NCI-H2107 (cell line): ENCODE measurements at places on chromosomes 2 and 18.

- no peak for DNase-seq
Observed at GRCh38 chr2:81163583-81163982, 859.0 kb upstream of the LRRTM1 start.

DNA sequence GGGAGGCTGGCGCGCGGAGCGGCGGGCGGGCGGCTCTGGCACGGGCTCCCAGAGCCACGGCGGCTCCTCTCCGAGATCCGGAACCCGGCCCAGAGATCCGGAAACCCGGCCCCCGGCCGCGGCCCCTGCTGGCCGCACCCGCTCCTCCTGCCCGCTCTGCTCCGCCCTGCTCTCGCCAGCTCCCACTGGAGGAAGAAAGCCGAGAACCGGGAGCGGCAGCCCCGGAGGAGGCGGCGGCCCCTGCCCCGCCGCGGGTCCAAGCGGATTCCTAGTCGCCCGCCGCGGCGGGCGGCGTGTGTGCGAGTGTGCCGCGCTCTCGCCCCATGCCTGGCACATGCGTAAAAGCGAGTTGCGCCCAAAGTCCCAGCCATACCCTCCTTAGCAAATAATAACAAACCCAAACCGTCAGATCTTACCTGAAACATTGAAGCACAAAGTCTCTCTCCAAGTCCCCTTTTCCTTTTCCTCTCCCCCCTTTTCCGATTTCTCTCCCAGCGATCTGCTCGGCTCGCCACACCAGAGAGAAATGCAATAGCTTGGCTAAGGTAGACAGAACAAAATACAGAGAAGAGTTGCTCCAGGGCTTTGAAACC lies 108.7 kb upstream of the KCTD1 start:
- DNase-seq = no peak

GRCh38 chr18:76230791-76231190 lies 264.3 kb downstream of the ZNF516 start:
- no peak for DNase-seq

- no peak for DNase-seq
Observed at GRCh38 chr2:65062843-65063825, 6.9 kb downstream of the CEP68 start.

GRCh38 chr18:33831424-33831823 lies 253.4 kb downstream of the ASXL3 start:
- no peak for DNase-seq

DNA sequence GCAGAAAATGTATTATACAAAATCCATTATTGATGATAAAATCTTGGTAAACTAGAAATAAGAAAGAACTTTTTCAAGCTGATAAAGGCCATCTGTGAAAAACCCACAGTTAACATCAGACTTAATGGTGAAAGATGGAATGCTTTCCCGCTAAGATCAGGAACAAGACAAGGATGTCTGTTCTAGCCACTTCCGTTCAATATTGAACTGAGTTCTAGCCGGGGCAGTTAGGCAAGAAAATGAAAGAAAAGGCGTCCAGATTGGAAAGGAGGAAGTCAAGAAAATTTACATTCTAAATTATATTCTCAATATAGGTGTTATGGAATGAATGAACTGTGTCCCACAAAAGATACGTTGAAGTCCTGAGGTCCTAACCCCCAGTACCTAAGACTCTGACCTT lies 39.1 kb upstream of the DTNB start:
- DNase-seq = no peak

DNA sequence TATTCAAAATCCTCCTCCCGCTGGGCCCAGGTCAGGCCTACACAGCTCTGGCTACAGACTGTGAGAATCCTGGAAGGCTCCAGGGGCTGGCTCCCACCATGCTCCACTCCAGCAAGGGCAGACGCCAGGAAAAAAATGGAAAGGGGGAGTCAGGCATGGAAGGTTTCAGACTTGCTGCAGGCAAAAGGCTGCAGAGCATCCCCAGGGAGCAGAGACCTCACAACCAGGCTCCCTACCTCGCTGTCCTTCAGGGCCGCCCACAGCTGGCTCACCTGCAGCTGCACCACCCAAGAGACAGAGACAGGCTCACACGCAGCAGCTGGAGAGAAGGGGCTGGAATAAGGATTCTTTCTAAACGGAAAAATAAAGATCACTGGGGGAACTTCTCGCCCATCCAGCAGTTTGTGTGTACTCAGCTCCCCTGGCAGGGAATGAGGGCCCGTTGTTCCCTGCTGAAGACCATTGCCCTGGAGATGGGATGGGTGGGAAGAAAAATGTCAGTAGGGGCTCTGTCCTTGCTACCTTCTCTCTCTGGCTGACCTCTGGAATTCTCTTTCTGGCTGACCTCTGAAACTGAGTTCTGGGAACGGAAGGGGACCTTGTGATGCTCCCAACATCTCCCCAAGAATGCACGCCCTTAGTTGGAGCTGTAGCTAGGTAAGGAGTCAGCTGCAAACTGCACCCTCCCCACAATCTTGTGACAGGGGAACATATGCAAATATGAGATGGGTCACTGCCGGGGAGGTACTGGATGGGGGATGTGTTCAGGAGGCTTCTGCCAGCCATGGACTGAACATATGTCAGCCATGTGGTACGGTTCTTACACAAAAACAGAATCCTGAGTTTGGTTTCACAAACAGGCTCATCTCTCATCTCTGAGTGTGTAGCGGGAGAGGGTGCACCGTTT lies 34.5 kb downstream of the BCL2 start:
- no peak for DNase-seq

GRCh38 chr2:73111073-73112025 lies 1.4 kb downstream of the RAB11FIP5 start:
- DNase-seq = no peak

- no peak for DNase-seq
Observed at GRCh38 chr18:3451989-3452749, 2.2 kb downstream of the TGIF1 start.

- no peak for DNase-seq
Observed at GRCh38 chr18:76824145-76824676, 1.9 kb downstream of the ZNF236 start.

DNA sequence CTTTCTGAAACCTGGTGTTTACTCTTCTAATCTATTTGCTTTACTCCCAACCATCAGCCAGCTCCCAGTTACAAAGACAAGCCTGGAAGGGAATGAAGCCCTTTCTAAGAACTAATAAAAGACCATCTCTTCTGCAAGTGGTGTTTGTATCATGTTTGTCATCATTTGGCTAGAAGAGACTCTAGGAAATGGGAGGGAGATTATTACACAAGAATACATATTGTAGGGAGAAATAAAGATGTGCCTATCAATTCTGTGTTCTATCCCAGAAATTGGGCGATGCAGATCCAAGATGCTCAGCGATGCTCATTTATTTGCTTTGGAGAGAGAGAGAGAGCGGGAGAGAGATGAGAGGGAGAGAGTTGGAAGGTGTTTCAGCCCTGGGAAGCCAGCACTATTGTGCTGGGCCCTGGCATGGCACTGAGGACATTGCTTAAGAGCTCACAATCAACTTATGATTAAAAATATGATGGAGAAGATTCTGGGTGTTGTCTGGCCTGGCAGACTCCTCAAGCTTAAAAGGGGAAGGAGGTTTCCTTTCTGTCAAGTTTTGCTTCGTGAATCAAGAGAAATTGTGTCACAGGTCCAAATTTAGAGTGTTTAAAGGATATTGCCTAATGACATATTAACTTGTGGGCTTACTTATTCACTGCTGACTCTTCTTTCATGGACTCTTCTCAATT lies 41.8 kb upstream of the AFF3 start:
- no peak for DNase-seq

GRCh38 chr18:37242091-37242490 lies 323.5 kb downstream of the CELF4 start:
- DNase-seq = no peak

DNA sequence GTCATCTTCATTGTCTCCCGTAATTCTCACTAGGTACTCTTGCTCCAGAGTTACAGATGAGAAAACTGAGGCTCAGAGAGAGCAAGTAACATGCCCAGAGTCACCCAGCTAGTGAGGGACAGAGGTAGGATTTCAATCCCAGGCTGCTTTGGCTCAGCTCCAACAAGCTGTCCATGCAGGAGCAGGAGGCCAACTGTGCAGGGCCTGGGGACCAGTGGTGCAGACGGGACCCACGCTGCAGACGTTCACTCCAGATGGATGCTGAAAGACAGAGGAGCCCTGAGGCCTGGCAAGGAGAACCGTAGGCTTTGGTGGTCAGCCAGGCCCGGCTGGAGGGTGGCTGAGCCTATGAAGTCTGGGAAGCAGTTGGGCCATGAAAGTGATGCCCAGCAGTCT lies 102.6 kb downstream of the MCFD2 start:
- DNase-seq = no peak

- DNase-seq = peak; percentile 8
Observed at GRCh38 chr2:220504938-220505503, 877.6 kb downstream of the SLC4A3 start.
